ENCODE measurements at places on chromosomes 6 and 20.

DNA sequence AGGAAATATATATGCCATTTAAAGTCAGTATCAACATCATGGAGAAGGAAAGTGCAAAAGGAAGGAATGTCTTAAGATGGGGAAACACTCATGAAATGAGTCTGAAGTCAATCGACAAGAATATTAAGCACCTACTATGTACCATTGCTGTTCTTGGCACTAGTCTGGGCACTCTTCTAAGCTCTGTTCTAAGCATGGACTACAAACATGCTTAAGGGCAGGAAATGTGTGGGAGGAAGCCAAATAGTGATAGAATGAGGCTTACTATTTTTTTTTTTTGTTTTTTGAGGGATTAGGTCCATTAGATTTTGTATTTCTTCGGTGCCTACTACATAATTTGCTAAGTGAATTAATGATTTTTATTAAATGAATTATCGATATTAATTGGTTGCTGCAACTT lies 83.8 kb upstream of the SUPT3H start:
- DNase-seq: no peak

GRCh38 chr20:20743511-20744169 lies 31.2 kb upstream of the RALGAPA2 start:
- DNase-seq: no peak

- no peak for DNase-seq
Measured at GRCh38 chr6:35489995-35490791, 6.7 kb downstream of the TEAD3 start.

- DNase-seq: no peak
Measured at GRCh38 chr6:129006724-129007514, 124.0 kb downstream of the LAMA2 start.

DNA sequence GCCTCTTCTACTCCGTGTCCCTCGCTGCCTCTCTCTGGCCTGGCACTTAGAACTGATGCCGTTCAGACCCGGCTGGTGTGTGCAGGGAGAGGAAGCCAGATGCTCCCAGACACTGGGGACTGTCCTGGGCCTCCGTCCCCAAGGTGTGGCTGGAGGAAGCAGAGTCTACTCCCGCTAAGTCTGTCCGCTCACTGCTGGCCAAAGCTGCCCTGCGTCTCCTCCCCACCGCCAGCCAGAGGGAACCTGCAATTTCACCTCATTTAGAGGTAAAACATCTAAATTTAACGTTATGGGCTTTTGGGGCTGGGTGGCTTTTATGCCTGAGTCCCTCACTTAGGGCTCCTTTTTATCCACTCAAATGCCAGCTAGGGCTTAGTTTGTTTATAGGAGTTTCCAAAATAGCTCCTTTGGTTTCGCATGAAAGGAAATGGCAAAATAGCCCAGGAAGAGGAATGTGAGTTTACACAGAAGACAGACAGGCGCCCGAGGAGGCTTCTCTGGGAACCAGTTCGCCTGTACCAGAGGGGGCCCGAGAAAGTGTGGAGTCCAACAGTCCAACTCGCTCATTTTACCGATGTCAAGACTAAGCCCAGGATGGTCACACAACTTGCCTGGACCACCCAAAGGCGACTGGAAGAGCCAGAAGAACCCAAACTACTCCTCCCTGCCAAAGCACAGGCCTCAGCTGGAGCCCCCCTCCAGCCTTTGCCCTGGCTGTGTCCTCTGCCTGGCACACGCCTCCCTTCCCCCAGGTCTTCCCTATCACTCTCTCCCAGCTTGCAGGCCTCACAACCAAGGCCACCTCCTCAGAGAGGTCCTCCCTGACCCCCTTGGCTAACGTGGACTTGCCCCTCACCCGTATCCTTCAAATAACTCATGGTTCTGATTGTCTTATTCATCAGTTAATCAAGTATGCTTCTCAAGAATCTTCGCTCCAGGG lies 54.5 kb downstream of the RIPOR3 start:
- no peak for DNase-seq

DNA sequence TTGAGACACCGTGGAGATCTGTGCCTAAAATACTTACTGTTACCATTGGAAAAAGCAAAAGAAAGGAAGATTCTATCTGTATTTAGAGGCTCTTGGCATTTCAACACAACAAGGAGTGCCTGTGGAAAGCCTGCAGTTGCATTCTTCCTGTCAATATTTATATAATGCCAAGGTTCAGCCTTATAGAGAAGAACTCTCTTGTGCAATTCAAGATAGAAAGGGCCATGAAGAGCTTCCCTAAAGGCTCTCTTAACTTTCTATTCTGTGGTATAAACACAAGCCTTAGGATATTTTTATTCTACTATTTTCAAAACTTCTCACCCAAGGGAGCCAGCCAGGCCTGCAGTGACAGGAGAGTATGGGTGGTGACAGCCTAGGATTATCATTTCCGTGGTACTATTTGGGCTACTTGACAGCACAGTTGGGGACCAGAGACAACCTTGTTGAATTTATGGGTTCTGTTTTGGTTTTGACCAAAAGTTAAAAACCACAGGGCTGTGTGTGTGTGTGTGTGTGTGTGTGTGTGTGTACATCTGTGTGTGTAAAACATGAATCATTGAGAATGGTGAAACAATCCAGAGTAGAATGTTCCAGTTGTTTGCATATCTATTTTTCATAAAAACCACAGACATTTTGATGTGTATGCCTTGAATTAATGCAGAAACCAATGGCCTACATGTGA lies 700.9 kb upstream of the SLC35B3 start:
- DNase-seq: no peak
